Stimulated activated CD4-positive, alpha-beta T cell treated with anti-CD3 and anti-CD28 coated beads, Interleukin-12 subunit alpha, Interleukin-12 subunit beta, amount 100 ng/mL, for 24 hours (primary cell): ENCODE measurements at places on chromosomes 12 and 14.

- DNase-seq, result no peak
These were observed 39.4 kb downstream of the MVK start for GRCh38 chr12:109612975-109613502.

- no peak for DNase-seq
These were observed 39.6 kb upstream of the CCDC198 start for GRCh38 chr14:57533214-57533613.

GRCh38 chr14:74863274-74863673 lies 12.7 kb downstream of the PROX2 start:
- no peak for DNase-seq

DNA sequence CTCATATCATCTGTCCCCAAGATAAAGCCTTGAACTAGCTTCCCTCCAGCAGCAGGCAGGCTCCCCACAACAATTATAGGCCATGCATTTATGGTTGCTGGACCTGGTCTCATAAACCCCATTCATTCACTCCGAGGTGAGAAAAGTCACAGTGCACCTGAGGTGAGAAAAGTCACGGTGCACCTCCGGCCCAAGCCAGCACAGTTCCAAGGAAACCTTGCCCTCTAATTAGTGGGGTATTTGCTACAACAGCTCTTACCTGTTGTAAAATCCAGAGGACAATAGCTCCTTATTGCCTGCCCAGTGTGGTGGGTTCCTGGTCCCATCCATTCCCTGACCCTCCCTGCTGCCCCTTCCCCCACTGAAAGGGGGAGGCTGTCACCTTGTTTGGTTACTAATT lies 65.6 kb downstream of the FBXL14 start:
- DNase-seq, result no peak

- DNase-seq, result no peak
These were observed 33.1 kb downstream of the C12orf42 start for GRCh38 chr12:103462675-103463074.

- DNase-seq, result no peak
These were observed 7.8 kb upstream of the EGLN3 start for GRCh38 chr14:33958605-33959226.

GRCh38 chr12:20557096-20557495 lies 138.0 kb upstream of the SLCO1C1 start:
- DNase-seq, result no peak

GRCh38 chr12:103632554-103633216 lies 45.6 kb downstream of the STAB2 start:
- peak; percentile 53 for DNase-seq

DNA sequence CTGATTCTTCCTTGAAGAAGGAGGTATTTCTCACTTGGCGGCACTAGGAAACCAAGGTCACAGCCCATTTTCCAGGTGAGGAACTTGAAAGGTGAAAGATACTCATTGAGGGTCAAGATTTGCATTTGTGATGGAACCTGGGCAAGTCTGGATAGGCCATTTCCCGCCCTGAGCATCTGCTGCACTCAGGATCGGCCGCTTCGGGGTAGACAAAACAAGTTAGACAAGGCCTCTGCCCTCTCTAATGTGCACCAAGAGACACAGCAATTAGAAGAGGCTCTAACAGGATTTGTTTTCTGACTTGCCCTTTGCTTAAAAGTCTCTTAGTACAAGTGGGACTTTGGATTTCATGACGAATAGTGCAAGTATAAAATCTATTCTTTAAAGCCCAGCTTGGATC lies 167.2 kb downstream of the KTN1 start:
- DNase-seq, result no peak

DNA sequence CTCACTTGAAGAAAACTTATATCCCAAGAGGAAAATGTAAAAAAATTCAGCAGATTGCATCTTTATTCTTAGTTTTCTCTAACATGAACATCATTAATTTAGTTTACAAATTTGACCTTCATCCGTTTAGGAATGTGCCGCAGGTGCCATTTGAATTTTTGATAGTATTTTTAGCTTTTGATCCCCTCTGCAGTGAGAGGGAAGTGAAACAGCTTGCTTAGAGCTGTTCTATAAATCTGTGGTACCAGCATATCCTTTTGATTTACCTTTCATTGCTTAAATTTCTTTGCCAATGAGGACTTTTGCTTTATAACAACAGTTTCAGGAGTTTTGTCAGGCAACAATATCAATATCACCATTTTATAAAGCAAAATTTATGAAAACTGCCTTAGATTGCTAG lies 32.7 kb downstream of the DUSP6 start:
- no peak for DNase-seq

DNA sequence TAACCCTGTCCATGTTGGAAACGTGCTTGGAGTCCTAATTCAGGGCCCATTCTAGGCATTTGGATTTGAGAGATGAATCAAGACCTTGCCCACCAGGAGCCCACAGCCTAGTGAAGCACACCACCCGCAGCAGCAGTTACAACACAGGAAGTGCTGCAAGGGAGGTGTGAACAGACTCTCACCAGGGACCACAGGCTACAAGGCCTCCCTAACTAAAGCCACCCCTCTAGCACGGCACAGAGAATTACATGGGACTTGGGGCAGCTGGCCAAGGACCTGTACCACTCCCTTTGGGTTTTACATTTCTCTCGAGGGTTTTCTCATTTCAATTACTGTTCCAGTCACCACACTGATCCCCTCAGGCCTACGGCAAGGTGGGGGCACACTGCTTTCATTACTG lies 49.5 kb upstream of the FOXN3 start:
- DNase-seq, result no peak

- DNase-seq, result no peak
These were observed 27.0 kb upstream of the CLEC14A start for GRCh38 chr14:38282936-38283335.

DNA sequence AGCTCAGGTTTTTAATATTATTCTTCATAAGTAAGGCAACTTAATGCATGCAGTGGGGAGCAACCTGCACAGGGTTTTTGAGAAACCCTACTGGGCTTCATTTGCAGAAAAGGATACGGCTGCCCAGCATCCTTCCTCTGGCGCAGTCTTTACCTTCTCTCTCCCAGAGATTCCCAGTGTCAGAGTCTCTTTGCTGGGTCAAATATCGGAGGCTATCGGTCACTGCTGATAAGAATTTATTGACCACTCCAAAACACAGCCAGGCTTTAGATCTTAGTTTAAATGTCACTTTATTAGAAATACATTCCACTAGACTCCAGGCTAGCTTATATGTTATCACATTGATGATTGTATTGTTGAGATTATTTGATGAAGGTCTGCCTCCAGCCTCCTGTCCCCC lies 147.2 kb upstream of the CPSF6 start:
- DNase-seq, result no peak

- DNase-seq, result no peak
These were observed 40.0 kb upstream of the NAP1L1 start for GRCh38 chr12:76124456-76124855.

DNA sequence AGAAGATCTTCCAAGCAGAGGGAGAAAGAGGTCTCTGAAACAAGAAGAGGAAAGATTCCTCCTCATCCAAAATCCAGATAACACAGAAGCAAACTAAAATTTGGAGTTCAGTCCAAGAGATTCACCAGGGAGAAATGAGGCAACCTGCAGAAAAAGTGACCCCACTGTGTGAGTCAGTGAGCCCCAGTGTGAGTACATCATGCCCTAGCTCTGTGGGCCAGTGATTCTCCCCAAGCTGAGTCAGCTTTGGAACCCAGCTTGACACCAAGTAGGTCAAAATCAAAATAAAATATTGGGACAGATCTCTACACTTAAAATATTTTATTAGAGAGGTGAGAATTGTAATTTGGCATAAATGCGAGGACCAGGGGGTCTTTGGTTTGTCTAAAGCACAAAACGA lies 17.2 kb downstream of the CLEC2B start:
- DNase-seq, result no peak

DNA sequence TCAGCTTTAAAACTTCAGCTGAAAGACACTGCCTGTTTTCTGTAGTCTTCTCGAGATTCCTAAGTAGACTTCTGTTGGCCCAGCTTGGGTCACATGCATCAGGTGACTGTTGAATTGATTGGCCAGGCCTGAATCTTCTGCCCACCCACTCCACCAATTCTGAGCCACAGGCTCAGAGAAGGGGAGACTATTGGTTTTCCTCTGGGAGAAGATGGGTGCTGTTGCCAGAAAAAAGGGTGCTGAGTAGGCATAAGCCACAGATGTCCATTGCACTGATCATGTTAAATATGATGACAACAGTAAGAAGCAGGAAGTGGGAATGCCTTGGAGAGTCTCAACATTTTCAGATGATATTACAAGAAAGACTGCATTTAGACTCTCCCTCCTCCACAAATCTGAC lies 6.8 kb upstream of the SPTLC2 start:
- DNase-seq, result no peak

DNA sequence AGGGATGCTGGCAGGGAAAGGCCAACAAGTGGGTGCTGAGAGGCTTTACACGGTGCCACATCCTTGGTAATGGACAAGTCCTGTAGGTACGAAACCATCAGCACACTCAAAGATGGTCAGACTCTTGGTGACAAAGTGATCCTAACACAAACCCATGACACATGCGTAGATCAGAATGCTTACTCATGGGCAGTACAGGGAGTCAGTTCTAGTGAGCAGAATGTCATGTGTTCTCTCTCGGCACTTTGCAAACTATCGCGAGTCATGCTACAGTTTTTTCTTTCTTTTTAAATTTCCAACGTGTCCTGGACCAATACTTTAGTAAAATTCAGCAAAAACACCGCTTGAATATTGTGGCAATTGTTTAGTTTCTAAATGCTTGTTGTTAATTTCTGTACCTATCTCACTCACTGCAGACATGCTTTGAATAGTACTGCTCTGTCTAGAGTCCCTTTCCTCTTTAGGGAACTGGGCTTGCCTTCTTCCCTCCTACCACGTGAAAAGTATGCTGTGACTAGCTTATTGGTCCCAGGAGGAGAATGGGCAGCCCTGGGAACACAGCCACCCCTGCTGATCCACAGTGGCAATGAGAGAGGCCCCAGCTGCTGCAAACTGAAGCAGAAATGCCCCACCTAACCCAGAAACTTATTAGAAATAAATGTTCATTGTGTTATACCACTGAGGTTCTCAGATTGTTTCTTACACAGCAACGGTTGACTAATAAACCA lies 62.4 kb downstream of the UBR7 start:
- no peak for DNase-seq

DNA sequence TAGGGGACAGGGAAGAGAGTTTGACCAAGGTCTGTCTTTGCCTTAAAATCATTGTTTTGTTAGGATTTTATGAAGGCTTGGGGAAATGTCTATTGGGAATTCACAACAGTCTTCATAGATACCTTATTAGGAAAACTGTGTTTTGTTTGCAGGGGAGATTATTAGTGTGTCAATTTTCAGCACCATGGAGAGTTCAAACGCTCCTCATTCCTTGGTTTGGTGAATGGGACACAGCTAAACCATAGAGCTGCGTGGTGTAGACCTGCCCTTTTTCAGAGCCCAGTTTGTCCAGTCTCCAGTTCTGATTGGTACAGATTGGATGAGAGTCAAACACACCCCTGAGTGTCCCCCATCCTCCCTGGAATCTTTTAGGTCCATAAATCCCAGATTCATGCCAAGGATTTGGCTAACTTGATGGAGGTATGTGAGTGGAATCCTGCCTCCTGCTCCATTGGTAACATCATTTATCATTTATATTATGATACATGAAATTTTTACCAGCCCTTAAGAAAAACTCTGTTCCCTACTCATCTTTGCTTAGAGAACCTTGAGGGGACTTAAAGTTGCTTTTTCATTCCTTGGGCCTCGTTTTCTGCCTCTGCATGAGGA lies 12.0 kb downstream of the NGDN start:
- DNase-seq, result no peak

GRCh38 chr12:10612984-10613348 lies 443 bp downstream of the MAGOHB start:
- no peak for DNase-seq

GRCh38 chr12:49130151-49131050 lies 794 bp downstream of the TUBA1B start:
- peak; percentile 88 for DNase-seq

DNA sequence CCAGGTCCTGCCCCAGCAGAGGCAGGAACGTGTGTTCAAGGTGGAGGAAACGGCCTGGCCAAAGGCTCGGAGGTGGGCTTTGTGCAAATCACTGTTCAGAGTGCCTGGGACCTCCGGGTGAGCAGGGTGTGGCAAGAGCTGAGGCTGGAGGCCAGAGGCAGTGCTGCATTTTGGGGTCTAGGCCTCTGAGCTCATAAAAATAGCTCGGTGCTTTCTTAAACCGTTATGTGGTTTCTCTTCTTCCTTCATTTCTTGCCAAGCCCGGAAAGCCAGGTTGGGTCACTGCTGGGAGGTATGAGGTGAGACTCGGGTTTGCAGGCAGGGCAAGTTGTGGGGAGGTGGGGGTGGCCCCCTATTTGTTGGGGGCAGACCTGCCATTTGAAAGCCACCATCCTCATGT lies 178.8 kb upstream of the MYL2 start:
- no peak for DNase-seq

GRCh38 chr14:44914849-44915248 lies 46.9 kb downstream of the KLHL28 start:
- no peak for DNase-seq

- no peak for DNase-seq
These were observed 371.7 kb downstream of the SNAPC1 start for GRCh38 chr14:62133776-62134550.

- DNase-seq, result no peak
These were observed 42.5 kb downstream of the WDR20 start for GRCh38 chr14:102182190-102182589.

DNA sequence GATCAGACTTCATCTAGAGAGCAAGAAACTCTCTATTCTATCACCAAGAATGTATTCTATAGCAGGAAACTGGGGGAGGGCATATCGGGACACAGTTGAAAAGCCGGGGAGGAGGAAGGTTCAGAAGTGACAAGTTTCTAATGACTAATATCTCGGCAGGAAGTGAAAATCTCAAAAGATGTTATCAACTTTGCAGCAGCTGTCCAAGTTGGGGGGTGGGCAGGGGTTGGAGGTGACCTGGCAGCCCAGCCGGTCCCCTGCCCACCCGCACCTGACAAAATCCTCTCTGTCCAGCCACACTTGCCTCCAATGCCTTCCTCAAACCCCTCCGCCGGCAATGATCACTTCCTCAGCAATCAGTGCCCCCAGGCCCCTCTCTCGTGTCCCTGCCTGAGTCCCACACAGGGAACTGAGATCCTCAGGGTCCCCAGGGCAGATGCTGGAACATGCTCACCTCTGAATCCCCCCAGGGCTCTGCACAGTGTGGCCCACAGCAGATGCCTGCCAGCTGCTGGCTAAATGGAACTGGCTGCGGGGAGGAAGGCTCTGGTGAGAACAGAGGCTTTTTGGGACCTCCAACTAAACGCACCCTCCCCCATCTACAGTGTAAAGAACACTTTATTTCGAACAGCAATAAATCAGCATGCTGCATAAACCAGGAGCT lies 43.9 kb downstream of the CCDC88C start:
- DNase-seq, result no peak

- no peak for DNase-seq
These were observed 66.4 kb upstream of the STK38L start for GRCh38 chr12:27177706-27178105.

DNA sequence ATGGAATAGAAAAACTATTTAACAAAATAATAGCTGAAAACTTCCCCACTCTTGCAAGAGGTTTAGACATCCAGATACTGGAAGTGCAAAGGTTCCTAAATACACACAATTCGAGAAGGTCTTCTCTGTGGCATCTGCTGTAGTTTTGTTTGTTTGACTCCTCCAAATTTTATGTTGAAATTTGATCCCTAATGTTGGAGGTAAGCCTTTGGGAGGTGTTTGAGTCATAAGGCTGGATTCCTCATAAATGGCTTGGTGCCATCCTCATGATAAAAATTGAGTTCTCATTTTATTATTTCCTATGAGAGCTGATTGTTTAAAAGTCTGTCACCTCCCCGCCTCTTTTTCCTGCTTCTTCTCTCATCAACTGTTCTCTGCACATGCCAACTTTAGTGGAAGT lies 182.7 kb downstream of the MYRFL start:
- DNase-seq, result no peak

GRCh38 chr12:2999265-2999841 lies 40.2 kb downstream of the TEAD4 start:
- no peak for DNase-seq
